ENCODE measurements at places on chromosomes 3 and 15. TPM values are rescaled to one million over a fixed set of nuclear protein-coding genes. Genes with fewer than 3 reads are reported as not detected.
A peak's percentile ranks its signal among the peaks of the same experiment; 100 is the strongest.

GRCh38 chr15:100341239-100341749 is 481 bp downstream of the ADAMTS17 start:
- DNase-seq = no peak

GRCh38 chr15:75368689-75369239 is 357 bp upstream of the MAN2C1 start:
- peak; percentile 19 for DNase-seq

DNA sequence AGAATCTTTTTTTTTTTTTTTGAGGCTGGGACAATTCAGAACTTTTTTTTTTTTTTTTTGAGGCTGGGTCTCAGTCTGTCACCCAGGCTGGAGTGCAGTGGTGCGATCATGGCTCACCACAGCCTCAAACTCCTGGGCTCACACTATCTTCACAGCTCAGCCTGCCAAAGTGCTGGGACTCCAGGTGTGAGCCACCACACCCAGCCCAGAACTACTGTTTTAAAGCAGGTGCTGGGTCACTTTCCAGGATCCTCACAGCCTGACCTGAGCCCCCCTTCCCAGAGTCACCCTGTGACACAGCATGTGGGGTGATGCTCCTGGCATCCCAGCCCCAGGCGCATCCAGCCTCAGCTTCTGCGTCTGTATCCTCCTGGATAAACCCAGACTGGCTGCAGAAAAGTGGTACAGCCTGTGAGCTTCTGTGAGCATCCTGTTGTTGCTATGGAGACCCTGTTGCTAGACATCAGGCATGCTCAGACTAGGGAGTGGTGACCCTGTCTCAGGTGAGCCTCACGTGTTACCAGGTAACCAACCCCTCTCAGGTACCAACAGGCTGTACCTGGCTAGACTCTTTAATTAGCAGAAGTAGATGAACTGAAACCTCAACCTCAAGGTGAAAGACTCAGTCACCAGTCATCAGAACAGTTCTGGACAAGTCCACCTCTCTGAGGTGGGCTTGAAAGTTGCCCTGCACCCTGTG is 15.0 kb downstream of the KLF13 start:
- DNase-seq = no peak

GRCh38 chr3:11932636-11933035 is 71.6 kb upstream of the SYN2 start:
- DNase-seq = no peak

- no peak for DNase-seq
Observed at GRCh38 chr3:9615003-9615628, 34.2 kb upstream of the MTMR14 start.

GRCh38 chr3:109242187-109242523 is 74.2 kb downstream of the DPPA2 start:
- peak; percentile 9 for DNase-seq

DNA sequence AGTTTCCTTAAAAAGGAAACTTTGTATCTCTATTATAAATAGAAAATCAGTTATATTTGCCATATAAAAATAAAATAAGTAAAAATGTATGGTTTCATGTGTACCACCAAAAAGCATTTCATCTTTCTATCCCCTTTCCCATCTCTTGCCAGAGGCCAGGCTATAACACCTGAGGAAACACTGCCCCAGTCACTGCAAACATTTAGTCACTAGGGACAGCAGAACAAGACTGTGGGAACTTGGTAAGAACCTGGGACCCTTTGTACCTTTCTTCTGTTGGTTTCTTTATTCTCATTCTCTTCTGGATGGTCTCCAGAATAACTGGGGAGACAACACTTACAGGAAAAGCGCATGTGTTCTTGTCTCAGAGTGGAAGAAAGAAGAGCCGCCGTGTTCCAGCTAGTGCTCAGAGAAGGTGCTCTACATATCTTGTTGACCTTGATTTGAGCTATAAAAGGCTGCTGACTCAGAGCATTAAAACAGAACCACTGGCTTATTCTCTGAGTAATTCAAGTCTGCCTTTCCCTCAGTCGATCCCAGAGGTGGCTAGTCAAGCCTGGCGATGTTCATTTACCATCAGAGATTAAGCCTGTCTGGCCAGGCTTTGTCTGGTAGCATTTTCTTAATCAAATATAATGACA is 361.6 kb downstream of the RBMS3 start:
- peak; percentile 7 for DNase-seq

GRCh38 chr3:123068601-123069381 is 2.0 kb downstream of the PDIA5 start:
- DNase-seq = no peak

- DNase-seq = no peak
Observed at GRCh38 chr15:70039917-70040316, 57.8 kb downstream of the TLE3 start.

- DNase-seq = no peak
Observed at GRCh38 chr15:44670087-44670950, 6.9 kb upstream of the SPG11 start.

DNA sequence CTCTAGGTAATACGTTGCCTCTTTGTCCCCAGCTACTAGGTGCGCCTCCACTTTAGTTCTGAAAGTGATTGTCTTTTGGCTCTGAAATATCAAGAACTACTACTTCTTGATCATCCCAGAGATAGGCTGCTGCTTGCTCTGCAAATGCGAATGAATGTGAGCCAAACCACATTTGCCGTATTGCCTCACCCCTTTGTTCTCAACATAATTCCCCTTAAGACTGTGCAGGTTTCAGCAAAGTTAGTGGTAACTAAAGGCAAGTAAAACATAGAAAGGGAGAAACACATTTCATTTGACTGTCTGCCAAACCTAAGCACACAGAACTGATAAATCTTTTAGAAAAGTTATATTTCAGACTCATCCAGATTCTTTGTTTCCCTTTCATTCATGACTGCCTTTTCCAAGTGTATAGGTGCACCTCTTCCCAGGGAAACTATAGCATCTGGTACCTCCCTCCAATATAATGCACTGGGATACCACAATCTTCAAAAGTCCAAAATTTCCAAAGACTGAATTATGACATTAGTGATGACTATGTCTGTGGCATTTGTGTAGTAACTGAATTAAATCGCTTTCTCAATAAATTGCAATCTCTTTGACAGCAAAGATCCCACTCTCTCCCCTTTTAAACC is 720.6 kb upstream of the CBLB start:
- peak; percentile 22 for DNase-seq

DNA sequence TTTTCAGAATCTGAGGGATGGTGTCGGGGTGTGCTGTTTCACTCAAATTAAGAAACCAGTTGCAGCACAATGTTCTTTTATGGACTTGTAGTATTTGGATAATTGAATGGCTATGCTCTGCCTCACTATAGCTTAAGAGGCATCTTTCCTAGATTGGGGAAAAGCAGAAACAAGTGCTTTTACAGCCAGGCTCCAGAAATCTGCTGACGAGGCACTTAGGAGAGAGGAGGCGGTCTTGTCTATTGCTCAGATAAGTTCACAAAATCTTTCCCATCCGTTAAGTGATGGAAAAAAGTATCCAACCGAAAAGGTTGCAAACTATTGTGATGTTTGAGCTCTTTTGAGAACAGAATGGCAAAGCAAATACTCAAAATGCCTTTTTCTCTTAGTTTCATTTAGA is 336.1 kb upstream of the RARB start:
- no peak for DNase-seq

The MRAS gene
- total RNA-seq = 48.0 TPM

The TMC3 gene
- total RNA-seq = not detected
